GM18507 (cell line): ENCODE measurements at places on chromosomes 5 and 9.

DNA sequence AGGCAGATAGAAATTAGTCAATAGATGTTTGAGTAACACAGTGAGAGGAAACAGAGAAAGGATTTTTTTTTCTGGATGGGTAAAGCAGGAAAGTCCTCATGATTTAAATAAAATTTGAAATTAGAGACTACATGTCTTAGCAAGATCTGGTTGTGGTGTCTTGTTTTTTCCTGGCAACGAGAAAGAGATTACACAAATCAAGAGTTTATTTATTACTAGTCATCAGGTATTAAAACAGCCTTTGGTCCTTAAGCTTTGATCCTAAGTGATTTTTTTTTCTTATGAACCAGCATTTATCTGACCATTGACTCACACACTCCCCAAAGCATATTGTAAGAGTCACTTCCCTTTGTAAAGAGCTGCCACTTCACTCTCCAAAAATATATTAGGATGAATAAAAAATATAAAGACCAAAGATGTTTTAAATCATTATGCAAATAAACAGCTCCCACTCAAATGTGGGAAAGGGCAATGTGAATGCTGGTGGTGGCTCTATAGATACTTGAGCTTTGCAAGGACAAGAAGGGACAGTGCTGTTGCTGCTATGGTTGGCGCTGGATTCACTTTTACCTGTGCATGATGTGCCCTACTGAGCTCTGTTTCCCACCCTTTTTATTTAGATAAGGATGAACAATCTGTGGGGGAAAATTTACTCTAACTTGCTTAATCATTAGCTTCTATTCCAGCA lies 1726.5 kb downstream of the MAT2B start:
- no peak for DNase-seq

GRCh38 chr9:78407636-78408312 lies 110.8 kb downstream of the PSAT1 start:
- DNase-seq = no peak

GRCh38 chr5:26645659-26646058 lies 392.7 kb downstream of the CDH9 start:
- no peak for DNase-seq

DNA sequence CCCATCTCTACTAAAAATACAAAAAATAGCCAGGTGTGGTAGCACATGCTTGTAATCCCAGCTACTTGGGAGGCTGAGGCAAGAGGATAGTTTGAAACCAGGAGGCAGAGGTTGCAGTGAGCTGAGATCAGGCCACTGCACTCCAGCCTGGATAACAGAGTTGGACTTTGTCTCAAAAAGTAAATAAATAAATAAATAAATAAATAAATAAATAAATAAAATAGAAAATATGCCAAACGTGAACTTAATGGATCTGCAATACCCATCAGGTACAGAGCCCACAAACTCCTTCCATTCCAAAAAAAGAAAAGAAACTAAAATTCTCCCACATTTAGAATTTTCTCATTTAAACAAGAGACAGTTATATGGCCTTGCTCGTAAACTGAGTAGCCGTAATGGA lies 702.7 kb downstream of the CDH18 start:
- no peak for DNase-seq

- DNase-seq = no peak
Measured at GRCh38 chr9:93686880-93687236, 110.5 kb downstream of the PHF2 start.

- DNase-seq = no peak
Measured at GRCh38 chr5:151115272-151115905, 34.6 kb upstream of the TNIP1 start.

GRCh38 chr9:9395539-9395938 lies 1217.3 kb downstream of the PTPRD start:
- DNase-seq = no peak

DNA sequence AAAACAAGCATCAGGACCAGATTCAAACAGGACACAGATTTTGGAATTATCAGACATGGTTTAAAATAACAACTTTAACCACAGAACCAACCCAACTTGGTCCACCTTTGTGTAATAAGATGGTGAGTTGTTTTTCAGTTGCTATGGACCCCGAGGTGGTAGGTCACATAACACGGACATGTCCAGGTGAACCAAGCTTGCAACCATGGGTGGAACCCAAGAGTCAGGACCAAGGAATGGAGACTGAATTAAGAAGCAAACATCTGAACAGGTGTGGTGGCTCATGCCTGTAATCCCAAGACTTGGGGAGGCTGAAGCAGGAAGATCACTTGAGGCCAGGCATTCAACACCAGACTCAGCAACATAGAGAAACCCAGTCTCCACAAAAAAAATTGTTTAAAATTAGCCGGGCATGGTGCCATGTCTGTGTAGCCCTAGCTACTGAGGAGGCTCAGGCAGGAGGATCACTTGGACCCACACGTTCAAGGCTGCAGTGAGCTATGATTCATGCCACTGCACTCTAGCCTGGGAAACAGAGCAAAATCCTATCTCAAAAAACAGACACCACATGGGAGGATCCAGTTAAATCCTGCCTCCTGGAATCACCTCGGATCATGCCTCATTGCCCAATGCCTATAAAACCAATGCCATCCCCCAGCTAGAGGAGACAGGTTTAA lies 10.6 kb downstream of the PTBP3 start:
- DNase-seq = no peak

DNA sequence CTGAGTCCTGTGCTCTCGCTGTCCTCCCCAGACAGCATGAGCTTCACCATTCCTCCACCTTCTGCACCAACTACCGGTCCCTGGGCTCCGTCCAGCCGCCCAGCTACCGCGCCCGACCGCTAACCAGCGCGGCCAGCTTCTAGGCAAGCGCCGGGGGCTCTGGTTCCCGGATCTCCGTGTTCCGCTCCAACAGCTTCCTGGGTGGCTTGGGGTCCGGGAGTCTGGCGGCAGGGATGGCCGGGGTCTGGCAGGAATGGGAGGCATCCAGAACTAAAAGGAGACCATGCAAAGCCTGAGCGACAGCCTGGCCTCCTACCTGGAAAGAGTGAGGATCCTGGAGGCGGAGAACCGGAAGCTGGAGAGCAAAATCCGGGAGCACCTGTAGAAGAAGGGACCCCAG lies 613.1 kb upstream of the PTGER4 start:
- no peak for DNase-seq

GRCh38 chr9:89654025-89654662 lies 49.3 kb downstream of the GADD45G start:
- no peak for DNase-seq

DNA sequence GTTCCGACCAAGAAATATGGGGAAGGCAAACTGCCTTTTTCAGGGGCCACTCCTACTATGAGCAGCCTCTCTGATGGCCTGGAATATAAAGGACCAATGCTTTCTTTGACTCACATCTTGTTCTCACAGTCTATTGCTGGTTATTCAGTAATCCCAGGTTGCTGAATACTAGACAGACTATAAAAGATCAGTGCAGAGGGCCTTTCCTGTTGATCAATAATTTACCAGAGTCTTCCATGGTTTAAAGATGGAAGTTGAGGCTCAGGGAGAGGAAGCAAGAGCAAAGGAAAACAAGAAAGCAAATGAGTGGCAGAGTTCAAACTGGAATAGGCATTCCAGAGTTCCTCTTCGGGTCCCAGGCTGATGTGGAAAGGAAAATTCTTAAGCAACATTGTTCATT lies 62.9 kb downstream of the FBXO38 start:
- no peak for DNase-seq

GRCh38 chr5:168818558-168818957 lies 239.4 kb upstream of the PANK3 start:
- no peak for DNase-seq

DNA sequence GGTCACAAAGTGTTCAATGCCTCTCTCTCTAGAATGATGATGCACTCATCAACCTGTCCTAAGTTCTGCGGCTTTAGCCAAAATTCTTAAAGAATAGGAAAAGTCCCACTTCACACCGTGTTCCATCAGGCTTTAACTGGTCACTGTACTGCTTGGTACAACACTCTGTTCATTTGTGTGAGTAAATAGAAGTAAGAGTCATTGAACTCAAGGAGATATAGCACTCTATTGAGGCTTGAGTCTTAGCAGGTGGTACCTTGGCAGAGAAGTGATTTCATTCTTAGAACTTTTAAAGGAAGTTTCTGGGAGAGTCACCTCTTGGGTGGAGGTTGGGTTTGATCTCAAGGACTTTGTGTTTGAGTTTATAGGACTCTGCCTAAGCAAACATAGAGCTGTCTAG lies 92.6 kb downstream of the TENT4A start:
- no peak for DNase-seq

DNA sequence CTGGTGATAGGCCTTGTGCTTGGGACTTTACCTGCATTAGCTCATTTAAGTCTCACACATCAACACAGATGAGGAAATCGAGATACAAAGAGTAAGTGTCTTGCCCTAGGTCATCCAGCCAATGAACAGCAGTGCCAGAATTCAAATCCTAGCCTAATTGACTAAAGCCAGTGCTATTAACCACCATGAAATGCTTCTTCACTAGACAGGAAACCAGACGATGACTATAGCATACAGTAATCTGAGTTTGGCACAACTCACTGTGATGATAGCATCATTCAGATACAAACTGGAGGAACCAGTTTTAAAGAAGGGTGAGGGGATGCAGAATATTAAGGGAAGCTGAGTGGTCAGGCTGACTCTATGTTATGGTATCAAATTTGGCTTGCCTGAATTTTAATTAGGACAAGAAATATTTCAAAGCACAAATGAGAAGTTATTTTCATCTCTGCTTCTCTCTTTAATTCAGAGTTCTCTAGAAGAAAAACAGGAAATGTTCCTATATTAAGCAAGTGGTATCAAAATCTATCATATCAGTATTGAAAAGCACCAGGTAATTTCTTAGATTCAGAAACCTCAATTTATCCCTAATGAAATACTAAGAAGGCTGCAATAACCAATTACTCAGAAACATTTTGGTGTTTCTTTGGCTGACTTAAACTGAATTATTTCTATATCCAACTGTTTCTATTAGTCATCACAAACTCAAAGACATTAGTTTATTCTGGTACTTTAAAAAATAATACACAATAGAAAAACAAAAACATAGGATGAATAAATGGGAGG lies 147.0 kb upstream of the RASA1 start:
- no peak for DNase-seq

DNA sequence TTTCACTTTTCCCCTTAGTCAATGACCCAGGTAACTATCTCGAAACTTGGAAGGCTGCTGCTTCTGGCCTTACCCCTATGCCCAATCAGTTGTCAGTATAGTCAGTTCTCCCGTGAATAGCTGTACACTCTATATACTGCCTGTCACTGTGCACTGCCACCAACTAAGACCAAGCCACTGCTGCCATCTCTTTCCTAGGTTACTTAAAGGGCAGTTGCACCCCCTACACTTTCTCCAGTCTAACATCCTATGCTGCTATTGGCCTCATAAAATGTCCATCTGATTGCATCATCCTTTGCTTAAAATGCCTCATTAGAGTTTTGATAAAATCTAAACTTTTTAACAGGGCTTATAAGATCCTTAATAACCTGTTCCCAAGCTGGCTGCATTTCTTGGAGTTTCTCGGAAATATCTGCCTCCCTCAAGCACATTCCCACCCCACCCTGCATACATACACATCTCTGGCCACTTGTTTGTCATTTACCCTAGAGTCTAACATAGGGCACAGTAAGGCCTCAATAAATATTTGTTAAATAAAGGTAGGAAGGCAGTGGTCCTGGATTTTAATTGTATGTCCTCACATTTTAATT lies 32.8 kb upstream of the TNFAIP8 start:
- no peak for DNase-seq

DNA sequence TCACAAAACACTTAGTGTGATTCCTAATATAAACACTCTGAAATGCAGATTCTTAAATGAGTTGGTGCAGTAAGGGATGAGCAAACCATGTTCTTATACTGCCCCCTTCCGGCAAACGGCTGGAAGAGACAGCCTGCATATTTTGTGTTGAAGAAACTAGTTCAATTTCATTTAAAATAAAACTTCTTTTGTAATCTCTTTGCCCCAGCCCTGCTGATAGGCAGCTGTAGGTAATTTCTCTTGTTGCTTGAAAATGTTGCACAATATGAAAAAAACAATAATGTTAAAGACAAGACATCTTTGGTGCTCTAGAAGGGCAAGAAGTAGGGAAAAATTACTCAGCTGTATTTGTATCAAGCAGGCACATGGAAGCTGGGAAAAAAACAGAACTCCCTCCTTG lies 89.7 kb upstream of the CCNG1 start:
- DNase-seq = peak; percentile 25

DNA sequence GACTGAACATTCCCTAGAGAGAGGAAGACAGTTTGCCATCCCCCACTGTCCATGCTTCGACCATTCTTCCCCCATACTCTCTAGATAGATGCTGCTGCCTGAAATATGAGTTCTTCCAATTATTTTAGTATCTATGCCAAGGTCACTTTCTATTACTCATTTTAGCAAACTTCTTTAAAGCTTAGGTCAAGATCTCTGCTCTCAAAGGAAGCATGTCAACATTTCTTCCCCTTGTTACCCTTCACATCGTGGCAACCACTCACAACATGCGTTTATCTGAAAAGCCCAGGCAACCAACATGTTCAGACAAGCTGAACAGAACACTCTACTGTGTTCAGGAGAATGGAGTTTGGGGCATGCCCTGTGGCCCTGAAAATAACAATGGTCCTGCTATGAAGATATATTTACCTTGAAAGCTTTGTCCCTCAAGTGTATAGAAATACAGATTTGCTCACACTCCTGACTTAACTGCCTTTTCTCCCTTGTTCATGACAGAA lies 138.4 kb upstream of the KIF2A start:
- DNase-seq = no peak

- peak; percentile 15 for DNase-seq
Measured at GRCh38 chr9:84822589-84823233, 153.2 kb downstream of the NTRK2 start.

DNA sequence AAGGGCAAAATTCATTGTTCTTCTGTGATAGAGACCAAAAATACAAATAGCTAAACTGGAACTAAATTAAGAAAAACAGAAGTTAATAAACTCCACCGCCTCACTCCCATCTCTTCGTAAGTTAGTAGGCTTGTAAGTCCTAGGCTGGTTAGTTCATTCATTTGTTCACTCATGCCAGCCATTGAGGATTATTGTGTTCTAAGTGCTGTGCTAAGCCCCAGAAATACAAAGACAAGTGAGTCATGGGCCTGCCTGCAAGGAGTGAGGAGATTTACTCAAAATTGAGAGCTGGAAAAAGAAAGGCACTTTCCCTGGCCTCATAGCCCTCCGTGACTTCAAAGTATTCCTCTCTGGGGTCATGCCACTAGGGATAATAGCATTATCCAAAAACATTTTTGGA lies 8.5 kb downstream of the DOCK8 start:
- no peak for DNase-seq

- no peak for DNase-seq
Measured at GRCh38 chr9:16207161-16207560, 654.3 kb downstream of the CCDC171 start.

DNA sequence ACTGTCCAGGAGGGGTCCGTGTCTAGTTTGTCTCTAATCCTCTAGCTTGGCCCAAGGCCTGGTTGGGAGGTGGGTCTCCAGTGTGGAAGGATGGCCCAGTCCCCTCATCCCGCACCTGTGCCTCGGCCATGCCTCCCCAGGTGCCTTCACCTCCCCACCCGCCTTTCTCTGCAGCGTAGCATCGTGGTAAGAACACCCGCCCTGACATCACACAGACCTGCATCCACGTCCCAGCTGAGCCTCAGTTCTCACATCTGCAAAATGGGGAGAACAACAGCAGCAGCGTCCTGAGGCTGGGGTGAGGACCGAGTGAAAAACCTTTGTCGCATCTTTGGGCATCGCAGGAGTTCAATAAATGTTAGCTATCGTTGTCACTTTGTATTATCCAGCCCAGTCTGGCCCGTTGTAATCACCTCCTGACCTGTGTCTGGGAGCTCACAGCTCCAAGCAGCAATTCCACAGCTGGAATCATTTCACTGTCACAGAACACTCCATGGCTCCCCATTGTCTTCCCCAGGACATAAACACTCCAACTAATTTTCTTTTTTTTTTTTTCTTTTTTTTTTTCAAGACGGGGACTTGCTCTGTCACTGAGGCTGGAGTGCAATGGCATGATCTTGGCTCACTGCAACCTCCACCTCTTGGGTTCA lies 181.2 kb upstream of the IER5L start:
- DNase-seq = no peak
